ENCODE measurements at places on chromosomes 4 and X.

DNA sequence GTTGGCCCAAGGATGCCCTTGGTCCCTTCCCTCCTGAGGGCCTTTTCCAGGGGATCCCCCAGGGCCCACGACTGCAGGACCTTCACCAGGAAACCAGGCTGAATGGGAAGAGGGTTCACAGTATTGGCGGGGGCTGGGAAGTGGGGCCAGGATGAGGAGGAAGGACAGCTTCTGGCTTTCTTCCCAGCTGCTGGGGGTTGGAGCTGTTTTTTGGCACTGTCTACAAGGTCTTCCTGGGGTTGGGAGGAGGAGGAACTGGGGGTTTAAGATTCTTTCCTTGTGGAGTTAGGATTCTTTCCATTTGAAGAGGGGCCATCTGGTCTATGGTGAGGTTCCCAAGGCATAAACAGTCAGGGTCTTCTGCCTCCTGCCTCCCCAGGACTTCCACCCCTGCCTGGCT, 64.8 kb downstream of the KIF4A start:
- no peak for DNase-seq

GRCh38 chr4:93313197-93313596, 515.4 kb upstream of the ATOH1 start:
- DNase-seq = no peak

GRCh38 chr4:8830611-8831200, 40.9 kb downstream of the HMX1 start:
- DNase-seq = no peak

- DNase-seq = no peak
Observed at GRCh38 chrX:72358313-72358712, 52.6 kb upstream of the CITED1 start.

- DNase-seq = no peak
Observed at GRCh38 chrX:71195964-71196649, 26.9 kb upstream of the GJB1 start.

DNA sequence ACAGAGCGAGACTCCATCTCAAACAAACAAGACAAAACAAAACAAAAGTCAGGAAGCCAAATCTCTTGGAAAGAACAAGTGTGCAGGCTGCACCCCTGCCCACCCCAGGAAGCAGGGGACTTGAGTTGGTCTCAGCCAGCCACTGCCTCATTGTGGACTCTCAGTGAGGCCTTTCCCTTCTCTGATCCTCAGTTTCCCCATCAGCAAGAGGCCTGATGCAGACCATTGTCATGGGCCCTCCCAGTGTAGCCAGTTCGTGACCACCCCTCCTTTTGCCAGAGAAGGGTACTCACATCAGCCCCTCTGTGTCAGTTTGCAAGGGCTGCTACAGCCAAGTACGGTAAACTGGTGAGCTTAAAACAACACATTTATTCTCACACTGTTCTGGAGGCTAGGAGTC, 48.9 kb upstream of the MAMLD1 start:
- DNase-seq = no peak

- no peak for DNase-seq
Observed at GRCh38 chr4:156705311-156705710, 266.3 kb downstream of the PDGFC start.

- DNase-seq = no peak
Observed at GRCh38 chr4:71595576-71596108, 188.2 kb downstream of the GC start.

- no peak for DNase-seq
Observed at GRCh38 chrX:13285693-13286092, 34.2 kb downstream of the ATXN3L start.

DNA sequence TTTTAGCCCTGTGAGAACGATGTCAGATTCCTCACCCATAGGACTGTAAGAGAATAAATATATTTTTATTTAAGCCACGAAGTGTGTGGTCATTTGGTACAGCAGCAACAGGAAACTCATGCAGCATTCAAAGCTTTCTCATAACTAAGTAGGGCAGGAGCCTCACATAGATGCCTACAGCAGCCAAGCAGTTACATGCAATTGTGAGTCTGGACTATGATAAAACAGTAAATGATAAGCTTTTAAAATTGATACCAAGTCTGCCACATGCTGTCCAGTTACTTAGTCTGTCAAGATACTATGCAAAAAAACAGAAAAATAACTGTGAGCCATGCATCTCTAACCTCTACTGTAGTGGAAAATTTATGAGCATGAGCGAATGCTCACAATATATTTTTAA, 359.6 kb downstream of the HS3ST1 start:
- DNase-seq = no peak

GRCh38 chrX:16018291-16018690, 105.1 kb upstream of the GRPR start:
- no peak for DNase-seq

DNA sequence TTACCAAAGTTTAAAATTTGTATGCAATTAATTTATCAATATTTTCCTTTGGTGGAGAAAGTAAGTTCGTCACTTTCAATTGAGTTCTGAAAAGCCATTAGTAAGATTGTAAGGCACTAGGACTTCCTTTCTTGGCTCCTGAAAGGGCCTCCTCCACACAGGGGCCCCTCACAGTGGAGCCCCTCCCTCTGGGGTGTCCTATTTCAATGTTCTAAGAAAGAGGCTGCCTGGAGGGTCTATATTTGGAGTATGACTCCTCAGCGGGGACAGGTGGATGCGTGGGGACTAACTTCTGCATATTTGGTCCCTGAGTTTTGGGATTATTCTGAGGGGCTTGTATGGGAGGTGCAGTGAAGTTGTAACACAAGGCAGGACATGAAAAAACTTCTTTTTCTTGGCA, 1.6 kb upstream of the ARMCX4 start:
- DNase-seq = no peak

- DNase-seq = no peak
Observed at GRCh38 chrX:105894721-105895120, 72.4 kb downstream of the NRK start.

DNA sequence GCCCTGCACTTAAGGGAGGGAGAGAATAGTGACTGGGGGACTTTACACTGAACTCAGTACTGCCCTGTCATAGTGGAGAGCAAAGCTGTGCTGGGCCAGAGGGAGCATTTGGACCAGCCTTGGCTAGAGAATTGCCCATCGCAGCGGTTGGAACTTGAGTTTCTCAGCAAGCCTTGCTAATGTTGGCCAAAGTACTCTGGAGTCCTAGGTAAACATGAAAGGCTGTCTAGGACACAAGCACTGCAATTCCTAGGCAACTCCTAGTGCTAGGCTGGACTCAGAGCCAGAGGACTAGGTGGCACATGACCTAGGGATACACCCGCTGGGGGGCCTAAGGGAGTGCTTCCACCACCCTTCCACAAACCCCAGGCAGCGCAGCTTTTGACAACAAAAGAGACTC, 15.0 kb downstream of the MED14 start:
- no peak for DNase-seq

GRCh38 chr4:38804654-38805295, at the start of gene TLR1:
Gene TLR1 (minus strand): TSS chr4:38804791. CDS start chr4:38798831, 5,960 bp downstream.
- no peak for DNase-seq
